ENCODE measurements at places on chromosomes 1 and 21. TPM values are rescaled to one million over a fixed set of nuclear protein-coding genes. Genes with fewer than 3 reads are reported as not detected.

Gene PLA2G2A
- not detected for total RNA-seq

Gene DEGS1
- 149 TPM for total RNA-seq

Gene OR2M3
- total RNA-seq: not detected

Gene GPR157
- 4.9 TPM for total RNA-seq

Gene TMPRSS15
- not detected for total RNA-seq

Gene DISP3
- total RNA-seq: 0.15 TPM

Gene HSPA13
- 16.5 TPM for total RNA-seq

Gene CEPT1
- total RNA-seq: 13.1 TPM

Gene CHODL
- not detected for total RNA-seq

Gene SLC5A9
- not detected for total RNA-seq

Gene FCRL5
- total RNA-seq: not detected

Gene LRRIQ3
- 1.0 TPM for total RNA-seq

Gene FAM72D
- 6.3 TPM for total RNA-seq

Gene FAM151A
- total RNA-seq: not detected

Gene TTC4
- 26.6 TPM for total RNA-seq

Gene SLC25A24
- total RNA-seq: 12.5 TPM

Gene RGS5
- total RNA-seq: 1.4 TPM

Gene TMEM125
- total RNA-seq: not detected

Gene LCE1A
- total RNA-seq: not detected

Gene HPCA
- 0.17 TPM for total RNA-seq

Gene RAB7B
- 1.4 TPM for total RNA-seq

Gene LY9
- 0.06 TPM for total RNA-seq

Gene TSEN15
- 31.5 TPM for total RNA-seq

Gene SASS6
- 4.6 TPM for total RNA-seq

Gene S100A2
- total RNA-seq: 17.0 TPM

Gene CRABP2
- total RNA-seq: 11.6 TPM

Data from A549 treated with RU486 at 1 μM for 4 hours (cell line).